ENCODE measurements at places on chromosomes 6 and 20.

- no peak for DNase-seq
Observed at GRCh38 chr6:136323431-136324112, 33.9 kb upstream of the BCLAF1 start.

- peak; percentile 19 for DNase-seq
Observed at GRCh38 chr6:52065621-52066020, 21.8 kb downstream of the PKHD1 start.

DNA sequence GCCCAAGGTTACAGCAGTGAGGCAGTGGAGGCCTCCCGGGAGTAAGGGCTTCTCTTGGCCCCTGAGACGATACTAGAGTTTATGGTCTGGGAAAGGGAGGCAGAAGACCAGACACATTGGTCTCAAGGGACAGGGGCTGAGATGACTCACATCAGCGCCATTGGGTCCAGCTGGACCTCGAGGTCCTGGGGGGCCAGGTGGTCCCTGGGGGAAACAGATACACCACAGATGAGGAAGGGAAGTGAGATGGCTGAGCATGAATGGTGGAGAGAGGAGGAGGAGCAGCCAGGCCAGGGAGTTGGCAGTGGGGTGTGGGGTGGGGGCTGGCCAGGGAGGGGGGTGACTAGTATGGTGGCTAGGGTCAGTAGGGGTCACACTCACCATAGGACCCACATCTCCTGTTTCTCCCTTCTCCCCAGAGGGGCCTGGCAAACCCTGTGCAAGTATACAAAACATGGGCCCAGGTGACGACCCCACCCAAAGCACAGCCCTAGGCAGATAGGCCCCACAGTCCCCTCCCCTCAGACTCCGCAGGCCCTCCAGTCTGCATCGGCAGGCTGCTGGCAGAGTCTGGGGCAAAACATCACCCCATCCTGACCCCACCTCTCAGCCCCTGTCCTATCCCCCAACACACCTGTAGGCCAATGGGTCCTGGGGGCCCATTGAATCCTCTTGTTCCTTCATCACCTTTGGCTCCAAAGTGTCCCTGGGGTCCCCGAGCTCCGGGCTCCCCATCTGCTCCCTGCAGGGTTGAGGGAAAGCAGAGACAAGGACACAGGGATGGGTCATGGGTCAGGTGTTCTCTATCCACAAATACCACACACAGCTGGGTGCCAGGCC lies 21.9 kb downstream of the COL11A2 start:
- DNase-seq: no peak

- no peak for DNase-seq
Observed at GRCh38 chr20:2640260-2640659, 12.2 kb upstream of the NOP56 start.

DNA sequence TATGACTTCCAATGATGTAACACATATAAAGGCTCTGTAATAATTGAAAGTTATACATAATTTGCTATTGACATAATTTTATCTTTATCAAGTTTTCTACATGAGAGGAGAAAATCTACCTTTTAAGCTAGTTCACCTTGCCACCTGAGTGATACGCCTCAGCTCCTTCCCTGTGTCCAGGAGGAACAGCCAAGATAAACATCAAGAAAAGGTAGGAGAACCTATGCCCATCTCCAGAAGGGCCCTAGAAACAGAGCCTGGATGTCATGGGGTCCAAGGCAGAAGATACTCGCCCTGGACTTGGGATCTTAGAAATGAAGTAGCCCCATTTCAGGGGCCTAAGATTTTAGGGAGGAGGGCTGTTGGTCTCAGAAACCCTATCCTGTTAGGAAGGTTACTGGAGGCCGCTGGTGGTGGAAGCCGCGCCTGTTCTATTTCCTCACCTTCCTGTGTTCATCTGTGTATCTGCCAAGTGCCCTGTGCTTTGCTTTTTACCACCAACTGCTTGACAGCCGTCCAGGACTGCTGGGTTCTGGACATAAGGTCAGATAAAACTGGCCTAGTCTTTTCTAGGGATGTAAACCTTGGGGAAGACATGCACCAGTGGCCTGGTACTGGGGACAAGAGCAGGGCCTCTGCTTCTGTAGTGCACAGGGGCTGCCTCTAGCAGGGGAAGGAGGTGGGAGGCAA lies 178.5 kb downstream of the ARID1B start:
- no peak for DNase-seq
